ENCODE measurements at places on chromosomes 6 and 20. TPM values are rescaled to one million over a fixed set of nuclear protein-coding genes. Genes with fewer than 3 reads are reported as not detected.

DNA sequence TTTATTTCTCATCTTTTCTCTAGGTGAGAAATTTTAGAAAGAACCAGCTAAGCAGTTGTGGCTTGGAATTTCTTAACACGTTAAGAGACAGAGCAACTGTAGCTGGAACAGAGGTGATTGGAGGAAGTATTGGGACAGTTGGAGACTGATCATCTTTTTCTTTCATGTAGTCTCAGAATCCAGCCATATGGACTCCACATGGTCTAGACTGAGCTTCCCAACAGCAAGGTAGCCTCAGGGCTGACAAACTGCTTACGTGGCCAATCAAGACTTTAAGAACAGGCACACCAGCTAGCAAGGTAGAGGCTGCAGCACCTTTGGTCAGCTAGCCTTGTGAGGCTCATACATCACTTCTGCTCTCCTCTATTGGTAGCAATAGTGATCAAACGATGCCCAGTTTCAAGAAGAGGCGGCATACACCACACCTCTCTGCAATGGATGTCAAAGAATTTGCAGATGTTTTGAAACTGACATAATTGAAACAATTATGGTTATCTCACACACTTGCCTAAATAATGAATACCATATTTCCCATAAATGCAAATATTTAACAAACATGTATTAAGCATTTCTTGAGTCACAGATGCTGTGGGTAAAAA, 590.5 kb upstream of the SLC35B3 start:
- no peaks in the 10 kb centered on the region for H3K27me3 ChIP-seq
- no peak for DNase-seq
- no peak overlapping the region for H3K4me3 ChIP-seq

GRCh38 chr20:1389703-1390580, 2.9 kb downstream of the FKBP1A start:
- H3K4me3 ChIP-seq: peak overlapping the region; percentile 72
- peaks cover 23% of the 10 kb centered on the region for H3K36me3 ChIP-seq
- H3K27ac ChIP-seq: no peak overlapping the region

GRCh38 chr6:125839471-125839870, 48.7 kb downstream of the NCOA7 start:
- H3K4me1 ChIP-seq: no peaks in the 10 kb centered on the region
- no peak overlapping the region for H3K4me3 ChIP-seq
- H3K27me3 ChIP-seq: no peaks in the 10 kb centered on the region
- H3K27ac ChIP-seq: no peak overlapping the region

DNA sequence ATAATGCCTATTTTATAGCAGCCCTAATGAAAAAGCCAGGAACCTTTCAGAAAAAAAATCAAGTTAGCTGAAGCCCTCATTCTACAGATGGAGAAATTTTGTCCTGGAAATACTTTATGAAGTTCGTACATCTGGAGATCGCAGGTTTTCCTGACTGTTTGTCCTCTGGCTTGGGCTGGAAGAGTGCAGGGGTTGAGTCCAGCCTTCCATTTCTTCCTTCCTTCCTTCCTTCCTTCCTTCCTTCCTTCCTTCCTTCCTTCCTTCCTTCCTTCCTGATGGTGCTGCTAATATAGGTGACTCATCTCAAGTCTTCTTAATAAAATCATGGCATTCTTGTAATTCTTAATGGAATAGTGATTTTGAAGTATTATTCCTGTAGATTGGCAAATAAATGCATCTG, 227.4 kb downstream of the CLVS2 start:
- H3K4me3 ChIP-seq: no peak overlapping the region
- no peak for DNase-seq
- no peaks in the 10 kb centered on the region for H3K27me3 ChIP-seq
- H3K4me1 ChIP-seq: no peaks in the 10 kb centered on the region
- no peak overlapping the region for H3K27ac ChIP-seq
- H3K36me3 ChIP-seq: no peaks in the 10 kb centered on the region

GRCh38 chr20:40781327-40782042, 92.4 kb upstream of the MAFB start:
- H3K27me3 ChIP-seq: peaks cover 25% of the 10 kb centered on the region
- H3K4me1 ChIP-seq: no peaks in the 10 kb centered on the region
- no peak overlapping the region for H3K27ac ChIP-seq
- no peak for DNase-seq
- H3K4me3 ChIP-seq: no peak overlapping the region

- no peak overlapping the region for H3K4me3 ChIP-seq
- no peak for DNase-seq
- peaks cover 34% of the 10 kb centered on the region for H3K4me1 ChIP-seq
- H3K27ac ChIP-seq: peak overlapping the region; percentile 21
- peaks cover 53% of the 10 kb centered on the region for H3K36me3 ChIP-seq
Observed at GRCh38 chr20:47300071-47300470, 56.4 kb downstream of the ZMYND8 start.

DNA sequence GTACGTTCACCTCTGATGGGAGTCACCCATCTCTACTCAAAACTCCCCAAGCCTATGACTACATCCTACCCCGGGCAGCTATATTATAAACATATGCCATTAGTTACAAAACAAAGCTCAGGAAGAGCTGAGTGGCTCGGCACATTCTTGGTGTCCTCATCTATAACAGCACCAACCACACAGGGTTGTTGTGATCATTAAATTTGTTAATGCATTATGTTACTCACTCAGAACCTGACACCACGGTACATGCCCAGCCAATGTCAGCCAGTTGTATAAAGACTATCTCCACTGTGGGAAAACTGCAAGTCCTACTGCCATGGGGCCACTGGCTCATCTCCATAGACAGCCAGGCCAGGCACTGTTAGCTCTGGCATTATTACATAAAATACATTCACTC, 7.7 kb downstream of the CDK5RAP1 start:
- H3K4me3 ChIP-seq: no peak overlapping the region
- no peak overlapping the region for H3K27ac ChIP-seq
- no peaks in the 10 kb centered on the region for H3K27me3 ChIP-seq
- H3K36me3 ChIP-seq: peaks cover 33% of the 10 kb centered on the region
- no peak for DNase-seq

- H3K4me3 ChIP-seq: no peak overlapping the region
- H3K27me3 ChIP-seq: no peaks in the 10 kb centered on the region
- no peak overlapping the region for H3K27ac ChIP-seq
- H3K36me3 ChIP-seq: no peaks in the 10 kb centered on the region
- H3K4me1 ChIP-seq: peaks cover 25% of the 10 kb centered on the region
Observed at GRCh38 chr6:138555421-138555988, 56.2 kb upstream of the NHSL1 start.

DNA sequence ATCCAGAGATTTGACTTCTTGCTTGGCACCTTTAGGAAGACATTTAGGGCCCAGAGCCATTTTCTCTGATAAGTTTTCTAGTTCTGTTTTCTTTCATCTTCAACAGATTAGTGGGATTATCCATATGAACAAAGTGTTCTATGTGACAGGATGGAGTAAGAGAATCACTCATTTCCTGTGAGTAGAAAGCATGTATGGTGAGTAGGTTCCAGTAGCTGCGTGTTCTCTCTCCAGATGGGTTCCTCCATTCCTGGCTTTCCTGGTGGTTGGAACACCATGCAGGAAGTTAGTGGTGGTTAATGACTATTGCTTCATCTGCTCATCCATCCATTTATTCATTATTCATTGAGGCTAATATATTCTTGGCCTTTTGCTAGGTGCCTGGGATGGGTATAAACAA, 54.0 kb downstream of the EFCAB8 start:
- H3K4me1 ChIP-seq: no peaks in the 10 kb centered on the region
- H3K27ac ChIP-seq: no peak overlapping the region
- H3K4me3 ChIP-seq: no peak overlapping the region

DNA sequence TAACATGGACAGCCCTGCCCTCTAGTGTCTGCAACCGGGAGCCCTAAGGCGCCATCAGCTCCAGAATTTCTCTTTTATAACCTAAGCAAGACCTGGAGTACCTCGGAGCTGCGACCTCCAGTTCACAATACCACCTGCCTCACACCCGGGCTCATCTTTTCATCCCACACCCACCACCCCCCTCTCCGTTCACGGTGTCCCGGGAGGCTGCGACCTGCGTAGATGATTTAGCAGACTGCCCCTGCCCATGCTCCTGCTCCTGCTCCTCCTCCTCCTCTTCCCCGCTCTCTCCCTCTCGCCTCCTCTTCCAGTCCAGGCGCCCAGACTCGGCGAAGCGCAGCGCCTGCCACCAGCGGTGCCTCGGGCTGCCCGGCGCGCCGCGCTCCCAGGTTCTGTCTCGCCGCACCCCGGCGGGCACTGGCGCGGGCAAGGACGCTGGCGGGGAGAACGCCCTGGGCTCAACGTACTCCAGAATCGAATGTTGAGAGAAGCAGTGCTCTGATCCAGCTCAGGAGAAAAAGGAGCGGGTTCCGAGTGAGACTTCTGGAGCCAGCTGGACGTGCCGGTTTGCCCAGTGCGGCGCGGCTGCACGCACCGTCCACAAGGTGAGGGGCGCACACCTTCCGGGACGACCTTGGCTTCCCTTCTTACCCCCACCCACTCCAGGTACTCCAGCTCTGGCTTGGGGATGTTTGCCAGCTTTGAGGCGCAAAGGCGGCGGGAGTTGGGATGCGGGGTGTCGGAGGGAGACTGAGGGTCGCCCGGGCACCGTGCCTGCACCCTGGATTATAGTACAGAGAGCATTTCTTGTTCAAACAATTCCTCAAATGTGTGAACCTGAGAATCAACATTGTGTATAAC, at the start of gene HTR1E:
HTR1E (plus strand) TSS at position 310 of the 861 bp plus-strand sequence. CDS start 77,807 bp downstream, outside the sequence.
- peak; percentile 66 for DNase-seq
- peaks cover 9% of the 10 kb centered on the region for H3K4me1 ChIP-seq
- H3K4me3 ChIP-seq: peak within 1 kb of the TSS; percentile 62

DNA sequence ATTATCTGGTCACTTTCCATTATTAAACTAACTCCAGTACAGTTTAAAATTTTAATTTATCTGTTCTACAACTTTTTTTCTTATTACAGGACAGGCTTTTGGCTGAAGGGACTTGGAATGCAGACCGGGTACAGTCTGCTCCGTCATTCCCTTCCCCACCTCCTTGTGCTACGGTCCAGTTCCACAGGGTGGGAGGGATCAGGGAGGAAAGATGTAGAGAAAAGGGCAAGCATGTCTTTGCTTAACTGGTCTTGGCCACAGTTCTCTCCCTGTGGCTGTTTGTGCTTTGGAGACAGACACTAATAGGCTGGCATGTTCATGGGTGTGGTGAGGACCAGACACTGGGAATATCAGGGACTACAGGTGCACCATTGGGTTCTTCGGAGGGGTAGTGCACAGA, 12.1 kb upstream of the RGS17 start:
- no peak for DNase-seq
- H3K27ac ChIP-seq: no peak overlapping the region
- no peaks in the 10 kb centered on the region for H3K4me1 ChIP-seq
- no peak overlapping the region for H3K4me3 ChIP-seq
- no peaks in the 10 kb centered on the region for H3K36me3 ChIP-seq

The ZFP64 gene
- 25.6 TPM for total RNA-seq

The SEMG1 gene
- 0.21 TPM for total RNA-seq

The ULBP3 gene
- total RNA-seq: 8.4 TPM

The GGTLC1 gene
- total RNA-seq: not detected

The CPXM1 gene
- total RNA-seq: 0.14 TPM
